Activated CD4-positive, CD25-positive, alpha-beta regulatory T cell (primary cell): ENCODE measurements at places on chromosomes 7 and 10.

DNA sequence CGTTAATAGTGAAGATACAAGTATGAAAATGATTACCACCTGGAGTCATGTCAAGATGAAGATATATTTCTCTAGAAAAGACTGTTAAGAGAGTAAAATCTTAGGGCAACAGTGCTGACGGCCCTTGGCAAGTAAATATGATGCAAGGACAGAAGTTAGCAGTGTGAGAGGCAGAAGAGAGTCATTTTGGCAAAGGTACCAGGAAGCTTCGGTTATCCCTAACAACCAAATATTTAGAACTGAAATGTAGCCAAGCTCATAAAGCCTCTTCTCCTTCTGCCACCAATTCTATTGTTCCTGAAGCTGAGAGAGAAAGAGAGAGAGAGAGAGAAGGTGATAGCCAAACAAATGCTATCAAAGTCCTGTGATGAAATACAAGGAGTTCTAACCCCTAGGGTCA, 109.6 kb downstream of the MACC1 start:
- no peak for DNase-seq

GRCh38 chr10:99975942-99976809, 33.6 kb downstream of the DNMBP start:
- no peak for DNase-seq

DNA sequence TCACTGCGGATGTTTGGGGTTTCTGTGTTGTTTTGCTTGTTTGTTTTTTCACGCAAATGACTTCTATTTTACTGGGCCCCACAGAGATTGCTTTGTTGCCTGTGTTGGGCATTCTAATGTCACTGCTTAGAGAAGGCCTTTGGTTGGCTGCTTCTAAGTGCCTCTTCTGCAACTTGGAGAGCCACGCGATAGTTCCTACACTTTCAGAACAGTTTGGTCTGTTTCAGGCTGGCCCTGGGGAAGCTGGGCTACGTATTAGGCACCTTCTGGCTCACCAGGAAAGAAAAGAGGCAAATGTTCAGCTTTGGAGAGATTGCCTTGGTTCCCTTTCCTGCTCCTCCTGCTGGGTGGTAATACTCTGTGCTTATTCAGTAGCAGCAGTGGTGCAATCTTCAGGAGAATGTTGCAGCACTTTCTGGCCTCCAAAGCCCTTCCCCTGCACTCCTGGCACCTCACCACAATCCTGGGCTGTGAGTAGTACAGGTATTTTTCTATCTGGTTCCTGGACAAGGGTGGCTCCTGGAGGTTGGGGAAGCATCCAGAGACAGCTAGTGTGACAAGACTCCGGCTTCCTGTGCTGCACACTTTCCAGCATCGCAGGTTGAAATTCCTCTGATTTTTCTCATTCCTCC, 1.2 kb downstream of the ANTXRL start:
- DNase-seq, result no peak

- no peak for DNase-seq
Observed at GRCh38 chr10:3451516-3452172, 279.1 kb upstream of the PITRM1 start.

DNA sequence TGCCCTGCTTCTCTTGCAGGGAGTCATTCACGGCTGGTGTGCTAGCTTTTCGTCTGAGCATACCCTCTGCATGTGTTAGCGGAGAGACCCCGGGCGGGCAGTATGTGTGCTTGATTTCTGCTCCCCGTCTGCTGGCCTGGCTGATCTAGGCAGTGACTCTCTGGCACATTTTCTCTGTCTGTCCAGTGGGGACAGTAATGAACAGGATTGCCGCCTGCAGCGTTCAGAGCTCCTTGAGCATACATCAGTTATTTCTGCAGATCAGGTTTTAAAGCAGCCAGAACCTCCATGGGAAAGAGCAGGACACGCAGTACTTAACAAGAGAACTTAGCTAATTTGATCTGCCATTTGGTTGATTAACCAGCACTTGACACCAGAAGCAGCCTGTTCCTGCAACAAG, 242.5 kb downstream of the CELF2 start:
- DNase-seq, result no peak

DNA sequence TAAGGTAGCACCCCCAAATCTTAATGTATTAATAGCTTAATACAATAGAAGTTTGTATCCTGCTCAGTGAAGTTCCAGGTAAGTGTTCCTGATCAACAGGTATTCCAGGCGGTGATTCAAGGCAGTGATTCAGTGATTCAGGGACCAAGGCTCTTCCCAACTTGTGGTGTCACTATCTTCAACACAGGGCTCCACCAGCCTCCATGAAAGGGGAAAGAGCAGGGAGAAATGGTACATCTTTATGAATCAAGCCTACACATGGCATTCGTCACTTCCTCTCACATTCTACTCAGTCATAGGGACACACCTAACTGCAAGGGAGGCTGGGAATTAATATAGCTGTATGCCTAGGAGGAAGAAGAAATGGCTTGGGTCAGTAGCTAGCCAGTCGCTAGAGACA, 5.1 kb downstream of the GOLGA7B start:
- DNase-seq, result no peak

DNA sequence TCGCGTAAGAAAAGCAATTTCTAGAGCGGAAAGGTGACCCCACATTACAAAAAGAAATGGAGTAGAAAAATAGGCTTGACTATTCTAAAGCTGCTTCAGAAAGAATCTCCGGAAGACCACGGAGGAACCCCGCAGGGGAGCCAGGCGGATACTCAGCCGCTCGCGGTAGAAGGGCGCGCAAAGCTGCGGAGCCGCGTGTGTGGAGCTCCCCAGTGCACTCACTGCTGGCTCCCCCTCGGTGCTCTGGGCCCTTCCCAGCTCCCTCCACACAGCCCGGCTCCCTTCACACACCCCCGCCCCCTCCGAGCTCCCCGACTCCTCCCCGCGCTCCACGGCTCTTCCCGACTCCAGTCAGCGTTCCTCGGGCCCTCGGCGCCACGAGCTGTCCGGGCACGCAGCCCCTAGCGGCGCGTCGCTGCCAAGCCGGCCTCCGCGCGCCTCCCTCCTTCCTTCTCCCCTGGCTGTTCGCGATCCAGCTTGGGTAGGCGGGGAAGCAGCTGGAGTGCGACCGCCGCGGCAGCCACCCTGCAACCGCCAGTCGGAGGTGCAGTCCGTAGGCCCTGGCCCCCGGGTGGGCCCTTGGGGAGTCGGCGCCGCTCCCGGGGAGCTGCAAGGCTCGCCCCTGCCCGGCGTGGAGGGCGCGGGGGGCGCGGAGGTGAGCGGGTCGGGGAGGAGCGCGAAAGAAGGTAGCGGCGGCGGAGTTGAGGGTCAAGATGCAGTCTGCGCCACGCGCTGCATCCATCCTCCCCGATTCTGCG, at the start of gene STEAP2:
Gene STEAP2, plus strand, starts transcription at position 350 of the 758 bp plus-strand sequence. CDS start 13,343 bp downstream, outside the sequence.
- DNase-seq, result no peak

GRCh38 chr7:83934118-83934734, 260.4 kb downstream of the SEMA3A start:
- no peak for DNase-seq

GRCh38 chr7:111126987-111127386, 36.1 kb downstream of the LRRN3 start:
- DNase-seq, result no peak

DNA sequence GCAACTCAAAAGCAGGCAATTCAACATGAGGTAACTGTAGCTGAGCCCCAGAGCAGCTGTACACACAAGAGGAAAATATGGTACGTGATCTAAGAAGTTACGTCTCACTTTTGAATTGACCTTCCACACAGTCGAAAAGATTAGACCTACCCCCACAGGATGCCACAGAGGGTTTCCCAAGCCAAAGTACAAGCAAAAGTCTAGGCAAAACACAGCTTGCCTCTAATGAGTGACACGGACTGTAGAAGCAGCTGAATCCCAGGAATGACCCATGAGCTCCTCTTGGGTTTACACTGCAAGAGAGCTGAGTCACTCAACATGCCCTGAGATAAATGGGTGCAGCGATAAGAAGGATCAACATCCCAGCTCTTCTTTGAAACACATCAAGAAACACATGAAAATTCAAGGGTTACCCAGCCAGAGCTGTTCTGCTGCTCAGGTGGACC, 9.8 kb downstream of the CREB3L2 start:
- no peak for DNase-seq
